ENCODE measurements at places on chromosomes 3 and 15.

DNA sequence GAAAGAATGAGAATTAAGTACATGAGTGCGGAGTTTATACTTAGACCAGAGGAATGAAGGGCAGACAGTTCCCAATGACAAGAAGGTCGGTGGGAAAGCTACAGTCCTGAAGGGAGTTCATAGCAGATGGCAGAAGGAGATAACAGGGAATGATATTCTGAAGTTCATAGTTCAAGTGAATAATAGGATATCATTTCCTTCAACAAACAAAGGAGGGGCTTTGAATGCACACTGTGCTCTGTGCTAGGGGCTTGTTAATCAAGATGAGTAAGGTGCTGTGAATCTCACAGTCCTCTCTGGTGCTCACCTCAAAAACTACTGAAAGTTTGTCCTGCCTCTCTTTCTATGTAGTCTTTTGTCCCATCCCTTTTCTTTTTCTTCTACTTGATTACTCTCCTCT, 41.9 kb downstream of the SIDT1 start:
- no peak for DNase-seq

- DNase-seq, result no peak
These were observed 721 bp downstream of the P2RY1 start for GRCh38 chr3:152835601-152836102.

GRCh38 chr3:45848392-45848791, 6.5 kb upstream of the LZTFL1 start:
- DNase-seq, result no peak

DNA sequence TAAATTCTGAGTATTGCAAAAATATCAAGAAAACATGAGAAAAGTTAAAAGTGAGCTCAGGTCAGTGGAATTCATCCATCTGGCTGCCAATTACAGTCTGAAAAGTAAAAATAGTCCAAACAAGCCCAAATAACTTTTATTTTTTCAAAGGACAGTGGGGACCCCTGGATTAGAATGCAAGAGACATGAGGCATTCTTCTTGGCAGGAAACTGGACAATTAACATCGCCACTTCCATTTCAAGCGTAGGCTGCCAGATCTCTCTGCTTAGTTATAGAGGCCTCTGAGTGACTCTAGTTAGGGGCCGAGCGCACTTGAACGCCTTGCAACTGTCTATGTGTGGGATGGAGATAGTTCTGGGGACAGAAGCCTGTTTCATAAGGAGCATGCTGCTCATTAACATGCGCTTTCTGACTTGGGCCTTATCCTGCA, 189.1 kb downstream of the GHSR start:
- DNase-seq, result no peak

- DNase-seq, result no peak
These were observed 51.2 kb downstream of the HACD2 start for GRCh38 chr3:123533554-123534159.

DNA sequence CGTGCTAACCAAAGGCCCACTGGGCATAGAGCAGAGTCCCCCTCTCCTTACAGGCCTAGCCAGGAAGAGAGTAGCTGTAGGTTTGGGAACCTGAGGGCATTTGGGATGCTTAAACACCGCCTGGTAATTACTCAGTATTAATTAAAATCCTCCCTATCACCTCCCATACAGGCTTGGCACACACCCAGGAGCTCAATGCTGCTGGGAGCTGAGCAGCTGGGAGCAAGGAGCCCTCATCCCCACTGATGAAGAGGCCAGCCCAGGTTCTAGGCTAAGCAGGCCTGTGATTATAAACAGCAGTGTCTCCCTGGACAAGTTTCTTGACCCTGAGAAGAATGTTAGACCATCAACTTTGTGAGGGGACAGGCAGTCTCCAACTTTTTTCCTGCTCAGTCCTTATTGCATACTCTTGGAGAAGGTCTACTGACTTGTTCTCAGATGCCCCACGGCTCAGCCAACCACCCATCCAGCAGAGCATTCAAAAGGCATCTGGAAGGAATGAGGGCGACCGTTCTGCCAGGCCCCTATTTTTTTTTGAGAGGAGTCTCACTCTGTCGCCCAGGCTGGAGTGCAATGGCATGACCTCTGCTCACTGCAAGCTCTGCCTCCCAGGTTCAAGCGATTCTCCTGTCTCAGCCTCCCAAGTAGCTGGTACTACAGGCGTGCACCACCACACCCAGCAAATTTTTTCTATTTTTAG, 1.3 kb upstream of the PRKAR2A start:
- no peak for DNase-seq

GRCh38 chr3:22765679-22766078, 437.4 kb upstream of the UBE2E2 start:
- DNase-seq, result no peak

DNA sequence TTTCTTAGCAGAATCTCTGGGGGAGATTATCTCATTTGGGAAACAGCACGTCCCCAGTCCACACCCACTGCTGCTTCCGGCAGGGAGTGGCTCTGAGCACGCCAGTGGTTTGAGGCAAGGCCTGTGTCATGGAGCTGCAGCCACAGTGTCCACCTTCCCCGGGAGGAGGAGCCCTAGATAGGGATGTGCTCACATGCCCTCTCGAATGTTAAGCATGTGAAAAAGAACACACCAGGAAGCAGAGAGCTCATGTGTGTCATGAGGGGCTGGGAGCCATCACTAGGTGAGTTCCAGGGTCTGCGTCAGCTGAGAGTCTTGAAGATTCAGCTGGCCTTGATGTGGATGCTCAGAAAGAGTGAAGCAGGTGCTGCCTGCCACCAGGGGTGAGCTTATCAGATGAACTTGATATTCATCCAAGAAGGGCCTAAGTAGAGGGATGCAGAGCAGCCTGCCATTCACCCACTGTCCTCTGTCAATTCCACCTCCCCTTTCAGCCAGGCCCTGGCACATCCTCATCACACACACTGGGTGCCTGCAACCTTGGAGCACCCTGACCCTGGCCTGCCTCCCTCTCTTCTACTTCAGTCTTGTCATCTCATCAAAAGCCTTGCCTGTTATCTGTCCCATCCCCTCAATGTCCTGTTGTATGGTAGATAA, 16.3 kb downstream of the ITGA11 start:
- DNase-seq, result no peak

- no peak for DNase-seq
These were observed 38.0 kb downstream of the SRPRB start for GRCh38 chr3:133843634-133844033.

- DNase-seq, result no peak
These were observed 53.0 kb downstream of the PIAS1 start for GRCh38 chr15:68107142-68107541.

GRCh38 chr15:48416301-48416700, 85.1 kb downstream of the DUT start:
- no peak for DNase-seq

DNA sequence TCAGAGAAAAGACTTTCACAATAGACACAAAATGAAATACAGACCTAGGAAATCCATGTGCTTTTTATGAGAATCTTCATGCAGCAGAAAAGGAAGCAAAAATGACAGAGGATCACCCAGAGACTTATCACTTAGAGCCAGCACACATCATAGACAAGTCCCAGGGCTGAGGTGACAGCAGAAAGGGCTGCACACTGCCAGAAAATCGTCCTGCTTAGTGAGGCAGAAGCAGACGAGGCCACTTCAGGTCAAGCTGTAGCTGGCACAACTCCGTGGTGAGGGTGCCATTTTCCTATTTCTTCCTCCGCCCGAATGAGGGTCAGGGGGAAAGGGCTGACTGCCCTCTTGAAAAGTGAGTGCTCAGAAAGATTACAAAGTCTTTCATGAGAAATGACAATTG, 95.9 kb upstream of the TNIK start:
- DNase-seq, result no peak

- DNase-seq, result no peak
These were observed 30.7 kb downstream of the KATNBL1 start for GRCh38 chr15:34179234-34179633.

DNA sequence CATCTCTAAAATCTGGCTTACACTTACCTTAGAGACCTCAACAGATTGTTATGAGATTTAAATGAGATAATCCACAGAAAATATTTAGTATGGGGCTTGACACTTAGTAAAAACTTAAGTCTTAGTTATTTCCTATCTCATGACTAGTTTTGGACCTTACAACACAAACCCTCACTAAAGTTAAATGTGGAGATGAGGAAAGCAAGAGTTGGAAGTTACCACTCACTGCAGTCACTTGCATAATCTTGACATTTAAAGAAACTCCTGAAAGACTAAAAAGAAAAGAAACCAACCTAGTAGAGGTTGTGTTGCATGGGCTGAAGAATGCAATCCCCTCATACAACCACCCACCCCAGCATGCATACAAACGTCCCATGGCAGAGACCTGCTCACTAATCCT, 40.1 kb downstream of the ITGB5 start:
- no peak for DNase-seq

GRCh38 chr15:29276366-29276765, 6.7 kb upstream of the NSMCE3 start:
- DNase-seq, result no peak

DNA sequence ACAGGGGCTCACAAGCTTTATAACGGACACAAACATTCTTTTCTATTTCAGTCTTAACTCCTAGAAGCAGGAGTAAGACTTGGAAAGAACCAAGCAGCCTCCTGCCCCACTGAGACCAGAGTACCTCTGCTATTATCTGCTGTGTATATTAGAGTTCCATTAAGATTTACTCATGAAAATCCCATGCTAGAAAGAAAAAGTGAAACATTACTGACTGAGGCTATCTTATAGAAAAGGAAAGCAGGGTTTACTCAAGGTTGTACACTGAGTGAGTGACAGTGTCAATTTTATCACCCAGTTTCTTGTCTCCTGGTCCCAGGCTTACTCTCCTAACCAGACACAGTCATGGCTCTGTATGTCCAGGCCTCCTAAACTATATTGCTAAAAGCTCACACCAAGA, 97.9 kb upstream of the SOX2 start:
- DNase-seq, result no peak

DNA sequence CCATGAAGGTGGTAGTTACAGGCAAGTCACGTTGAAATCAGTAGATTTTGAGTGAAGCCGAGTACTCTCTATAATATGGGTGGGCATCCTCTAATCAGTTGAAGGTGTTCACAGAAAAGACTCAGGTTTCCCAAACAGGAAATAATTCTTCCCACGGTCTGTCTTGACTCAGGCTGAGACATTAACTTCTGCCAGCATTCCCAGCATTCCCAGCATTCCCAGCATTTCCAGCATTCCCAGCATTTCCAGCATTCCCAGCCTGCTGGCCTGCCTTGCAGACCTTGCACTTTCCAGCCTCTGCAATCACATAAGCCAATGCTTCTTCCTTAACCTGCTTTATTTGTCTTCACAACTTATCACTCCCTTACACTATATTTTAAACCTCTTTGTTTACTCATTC, 542.3 kb upstream of the ROBO2 start:
- no peak for DNase-seq

DNA sequence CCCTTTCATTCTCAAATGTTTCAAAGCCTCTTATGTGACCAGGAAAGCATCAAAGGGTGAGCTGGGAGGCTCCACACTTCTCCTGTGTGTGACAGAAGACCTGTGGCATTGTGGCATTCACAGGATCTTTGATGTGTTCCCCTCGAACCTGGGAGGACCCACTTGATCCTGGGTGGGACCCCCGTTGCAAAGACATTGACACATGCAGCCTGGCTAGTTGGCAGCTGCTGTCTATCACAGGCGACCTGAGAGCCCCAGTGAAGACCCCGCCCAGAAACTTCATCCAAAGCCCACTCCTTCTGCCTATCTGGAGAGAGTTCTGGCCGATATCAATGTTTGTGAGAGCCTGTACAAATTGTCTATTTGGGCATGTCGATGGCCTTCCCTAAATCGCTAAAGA, 140.4 kb upstream of the ATP2B2 start:
- no peak for DNase-seq

DNA sequence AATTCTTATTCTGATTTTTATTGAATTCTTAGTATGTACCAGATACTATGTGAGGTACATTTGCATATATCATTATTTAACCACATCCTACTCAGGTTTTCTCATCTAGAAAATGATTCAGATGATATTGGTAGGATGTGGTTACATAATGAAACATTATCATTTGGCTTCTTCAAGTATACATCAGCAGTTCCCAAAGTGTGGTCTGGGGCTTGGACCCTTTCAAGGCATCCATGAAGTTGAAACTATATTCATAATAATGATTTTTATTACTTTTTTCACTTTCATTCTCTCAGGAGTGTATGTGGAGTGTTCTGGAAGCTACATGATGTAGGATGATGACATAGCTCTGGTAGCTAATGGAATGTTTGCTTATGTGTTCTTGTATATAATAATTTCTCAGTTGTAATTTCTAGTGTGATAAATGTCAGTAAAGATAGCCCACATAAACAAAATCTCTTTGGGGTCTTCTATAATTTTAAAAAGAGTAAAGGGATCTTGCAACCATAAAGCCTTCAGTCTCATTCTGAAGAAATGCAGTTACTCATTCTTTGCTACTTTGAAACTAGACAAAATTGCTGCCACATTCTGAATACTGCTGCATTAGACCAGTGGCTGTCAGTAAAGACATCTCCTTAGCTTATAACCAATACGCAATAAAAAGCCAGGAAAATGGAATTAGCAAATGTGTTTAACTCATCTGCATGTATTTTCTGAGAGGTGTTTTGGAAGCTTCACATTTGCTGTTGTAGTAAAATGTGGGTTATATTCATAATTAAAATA, 95.8 kb downstream of the PPARG start:
- no peak for DNase-seq

DNA sequence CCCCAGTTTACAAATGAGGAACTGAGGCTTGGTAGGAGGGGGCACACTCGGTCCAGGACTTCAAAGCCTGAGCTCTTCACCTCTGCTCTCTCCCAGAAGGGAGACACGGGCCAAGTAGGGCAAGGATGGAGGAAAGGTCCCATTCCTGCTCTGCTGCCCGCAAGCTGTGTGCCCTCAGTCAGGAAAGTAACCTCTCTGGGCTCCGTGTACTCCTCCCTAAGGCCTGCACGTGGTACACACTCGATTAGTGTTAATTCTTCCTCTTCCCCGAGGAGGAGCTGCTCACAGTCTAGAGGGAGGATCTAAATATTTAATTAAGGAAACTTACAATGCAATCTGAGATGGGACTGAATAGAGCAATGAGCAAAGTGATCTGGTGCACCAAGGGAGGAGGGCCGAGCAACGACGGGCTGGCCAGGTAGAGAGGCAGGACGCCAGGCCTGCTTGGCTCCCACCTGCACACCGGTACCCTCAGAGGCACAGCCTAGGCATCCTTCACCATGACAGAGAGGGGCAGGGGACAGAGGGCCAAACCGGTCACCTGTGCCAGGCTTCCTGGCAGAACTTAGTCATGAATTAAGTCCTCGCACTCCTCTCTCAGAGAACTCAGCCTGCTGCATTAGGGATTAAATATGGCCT, 47.2 kb upstream of the IQSEC1 start:
- DNase-seq, result no peak

DNA sequence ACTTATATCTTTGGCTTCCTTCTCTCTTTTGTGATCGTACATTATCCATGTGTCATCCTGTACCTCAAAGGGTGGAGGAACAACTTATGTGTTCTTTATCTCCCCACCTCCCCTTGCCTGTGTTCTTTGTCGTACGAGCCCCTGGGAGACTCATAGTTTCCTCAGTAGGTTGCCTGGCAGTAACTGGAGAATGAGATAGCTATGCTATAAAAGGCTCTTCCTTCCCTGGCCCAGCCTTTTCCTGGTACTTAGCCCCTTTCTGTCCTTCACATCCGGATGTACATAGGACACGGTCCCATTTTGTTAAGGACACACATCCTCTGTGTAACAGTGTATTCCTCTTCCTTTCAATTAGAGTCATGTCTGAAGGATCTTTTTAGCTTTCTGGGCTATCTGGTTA, 32.1 kb downstream of the PLCL2 start:
- no peak for DNase-seq
